Activated CD8-positive, alpha-beta memory T cell treated with anti-CD3 and anti-CD28 coated beads for 1 hour (primary cell): ENCODE measurements at places on chromosomes 3 and 15.

- DNase-seq, result no peak
Observed at GRCh38 chr15:32033186-32033890, 3.0 kb downstream of the CHRNA7 start.

DNA sequence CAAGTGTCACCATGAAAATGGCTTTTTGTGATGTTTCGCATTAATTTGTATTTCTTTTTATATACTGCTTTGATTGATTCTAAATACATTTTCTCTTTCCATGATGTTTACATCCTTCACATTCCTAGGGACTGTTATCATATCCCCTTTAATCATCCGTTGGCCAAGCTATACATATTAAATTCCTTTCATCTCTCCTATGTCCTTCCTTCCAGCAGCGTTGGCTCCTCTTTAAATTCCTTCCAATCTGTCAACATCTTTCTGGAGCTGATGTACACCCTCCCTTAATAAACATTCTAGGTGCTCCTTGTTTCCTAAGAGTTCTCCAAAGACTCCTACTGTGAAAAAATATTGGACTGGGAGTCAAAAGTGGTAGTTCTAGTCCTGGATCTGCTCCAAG, 87.8 kb downstream of the IGF2BP2 start:
- DNase-seq, result no peak

DNA sequence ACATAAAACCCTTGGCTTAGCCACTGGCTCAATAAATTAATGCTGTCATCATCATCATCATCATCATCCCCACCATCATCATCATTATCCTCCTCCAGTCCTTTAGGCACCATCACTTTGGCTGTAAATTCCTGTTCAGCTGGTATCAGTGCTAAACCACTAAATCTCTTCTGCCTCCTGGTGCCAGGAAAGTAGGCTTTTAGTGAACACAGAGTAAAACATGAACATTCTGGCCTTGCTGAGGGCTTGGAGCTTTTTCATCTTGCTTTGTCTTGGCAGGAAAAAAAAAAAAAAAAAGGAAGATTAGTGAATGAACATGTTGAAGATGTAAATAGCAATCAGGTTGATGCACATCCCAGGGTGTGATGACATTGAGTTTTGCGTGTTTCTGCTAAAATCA, 67.3 kb upstream of the EIF1B start:
- DNase-seq, result no peak

- DNase-seq, result no peak
Observed at GRCh38 chr15:84398763-84399701, 163.5 kb downstream of the GOLGA6L4 start.

GRCh38 chr15:98565566-98565965, 82.8 kb upstream of the IGF1R start:
- DNase-seq, result no peak

GRCh38 chr3:14814411-14814871, 4.3 kb upstream of the FGD5 start:
- DNase-seq, result no peak

GRCh38 chr3:105243076-105243475, 123.6 kb upstream of the ALCAM start:
- no peak for DNase-seq
